Astrocyte (in vitro differentiated cells and primary cell): ENCODE measurements at places on chromosomes 4 and X.

- DNase-seq = no peak
Observed at GRCh38 chr4:55636656-55636999, 530 bp upstream of the NMU start.

DNA sequence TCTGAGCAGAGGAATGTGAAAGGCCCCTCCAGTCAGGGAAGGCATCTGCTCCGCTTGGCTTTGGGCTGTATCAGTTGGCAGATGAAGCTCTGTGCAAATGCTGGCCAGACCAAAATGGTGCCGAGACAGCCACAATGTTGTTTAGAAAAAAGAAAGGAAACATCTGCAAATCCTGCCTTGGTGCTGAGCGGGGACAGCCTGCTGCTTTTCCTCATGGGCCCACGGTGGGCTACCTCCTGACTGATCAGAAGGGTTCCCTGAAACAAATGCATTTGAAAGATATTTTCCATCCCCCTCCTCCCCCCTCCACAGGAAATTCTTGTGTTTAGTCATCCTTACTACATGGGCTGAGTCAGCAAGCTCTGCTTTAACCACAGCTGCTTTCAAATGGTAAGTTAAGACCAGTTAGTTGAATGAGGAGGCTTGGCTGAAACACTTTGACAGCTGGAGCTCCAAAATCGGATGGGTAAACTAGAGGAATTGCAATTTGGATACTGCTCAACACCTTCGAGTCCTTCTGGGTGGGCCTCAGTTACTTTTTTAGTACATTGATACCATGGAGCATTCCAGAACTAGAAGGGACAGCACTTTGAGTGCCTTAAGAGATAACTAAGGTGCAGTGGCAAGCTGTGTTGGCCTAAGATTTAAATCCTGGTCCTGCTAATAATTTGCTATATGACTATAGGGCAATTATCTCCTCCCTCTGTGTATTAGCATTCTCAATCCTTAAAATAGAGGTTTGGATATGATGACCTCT, 36.0 kb downstream of the PLAC1 start:
- DNase-seq = peak; percentile 89

DNA sequence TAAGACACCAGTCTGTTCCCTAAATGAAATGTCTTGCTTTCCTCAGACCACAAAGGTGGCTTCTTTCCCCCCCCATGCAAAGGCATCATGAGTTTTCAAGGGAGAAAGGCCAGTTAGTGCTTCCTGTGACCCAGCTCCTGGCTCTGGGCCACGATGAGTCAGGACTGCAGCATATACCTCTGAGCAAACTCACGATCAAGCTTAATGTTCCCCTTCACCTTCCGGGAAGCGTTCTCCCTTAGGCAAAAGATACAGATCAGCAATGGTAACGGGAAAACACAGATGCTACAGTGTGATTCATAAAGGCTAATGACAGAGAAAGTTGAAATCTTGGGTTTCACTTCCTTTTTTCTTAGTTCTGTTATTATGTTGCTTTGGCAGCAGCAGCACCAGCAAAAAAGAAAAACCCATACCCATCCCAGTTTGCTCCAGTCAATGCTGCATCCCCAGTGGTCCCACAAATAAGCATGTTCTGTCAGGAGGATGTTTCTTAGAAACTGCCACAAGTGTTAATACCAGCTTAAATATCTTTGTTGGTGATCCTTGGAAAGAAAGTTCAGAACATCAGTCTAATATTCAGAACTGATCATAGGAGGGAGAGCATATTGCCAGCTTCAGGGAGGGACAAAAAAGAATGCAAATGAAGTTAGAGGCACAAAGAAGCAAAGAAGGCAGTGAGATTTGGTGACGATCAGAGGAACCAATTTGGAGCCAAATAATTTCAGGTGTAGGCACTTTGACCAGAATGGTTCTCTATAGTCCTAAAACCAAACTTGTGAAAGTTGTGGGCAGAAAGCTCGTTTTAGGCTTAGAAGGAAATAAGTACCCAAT, 41.2 kb downstream of the LONRF3 start:
- DNase-seq = peak; percentile 77

DNA sequence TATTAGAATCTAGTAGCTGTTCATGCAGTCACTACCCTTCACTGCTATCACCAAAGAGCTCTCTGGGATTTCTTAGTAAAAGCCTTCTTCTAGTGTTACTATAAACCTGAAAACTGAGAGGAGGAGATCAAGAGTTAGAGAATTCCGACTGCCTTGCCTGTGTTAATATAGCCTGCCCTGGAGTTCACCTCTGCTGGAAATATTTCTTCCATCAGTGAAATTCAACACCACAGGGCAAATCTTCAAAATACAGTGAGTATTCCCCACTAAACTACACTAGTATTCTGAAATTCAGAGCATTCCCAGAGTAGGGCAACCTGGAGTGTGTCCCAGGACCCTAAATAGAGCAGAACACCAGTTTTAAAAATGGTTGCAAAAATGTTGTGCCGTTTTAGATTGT, 301.1 kb downstream of the ARHGAP24 start:
- DNase-seq = peak; percentile 27

- DNase-seq = peak; percentile 68
Observed at GRCh38 chr4:182238355-182238931, 4.8 kb upstream of the TENM3 start.
